Stomach (tissue), 19 donors: ENCODE measurements at places on chromosomes 4 and X.

DNA sequence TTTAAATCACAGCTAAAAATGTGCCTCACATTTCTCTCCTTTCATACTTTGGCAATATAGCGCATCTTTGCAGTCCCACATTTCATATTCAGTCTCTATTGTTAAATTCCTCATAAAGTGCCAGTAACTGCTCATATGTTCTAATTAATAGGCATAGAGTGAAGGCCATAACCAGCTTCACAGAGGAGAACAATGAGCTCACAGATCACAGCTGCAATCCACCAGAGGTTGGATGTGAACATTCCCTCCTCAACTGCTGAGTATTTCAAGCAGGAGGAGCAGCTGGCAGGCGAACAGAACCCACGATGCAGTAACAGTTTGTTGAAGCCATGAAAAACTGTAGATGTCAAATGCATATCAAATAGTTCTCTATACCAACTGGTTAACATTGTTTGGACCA is 2088.7 kb upstream of the AGA start:
- H3K4me3 ChIP-seq, result no peak overlapping the region
- no peak overlapping the region for H3K27ac ChIP-seq
- no peaks in the 10 kb centered on the region for H3K27me3 ChIP-seq
- DNase-seq, result no peak
- no peaks in the 10 kb centered on the region for H3K4me1 ChIP-seq

DNA sequence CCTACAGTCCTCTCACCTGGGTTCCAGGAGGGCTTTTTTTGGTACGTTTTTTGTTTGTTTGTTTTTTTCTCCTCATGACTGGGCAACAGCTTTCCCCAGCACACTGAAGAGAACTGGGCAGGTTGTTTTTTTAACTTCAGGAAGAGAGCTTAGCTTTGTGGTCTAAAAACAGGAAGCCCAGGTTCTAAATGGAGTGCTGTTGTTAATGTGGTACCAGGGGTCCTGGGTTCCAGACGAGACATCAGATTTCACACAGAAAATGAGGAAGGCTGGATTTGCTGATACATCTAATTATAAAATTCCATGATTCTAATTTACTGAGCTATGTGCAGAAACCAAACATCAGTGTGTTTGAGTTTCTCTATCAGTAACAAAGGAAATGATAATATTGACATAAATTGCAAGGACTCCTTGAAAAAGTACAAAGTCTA is 4.2 kb downstream of the MYOZ2 start:
- peak overlapping the region; percentile 81 for H3K27ac ChIP-seq
- no peaks in the 10 kb centered on the region for H3K36me3 ChIP-seq
- peaks cover 15% of the 10 kb centered on the region for H3K4me1 ChIP-seq
- DNase-seq, result no peak
- no peaks in the 10 kb centered on the region for H3K27me3 ChIP-seq
- no peak overlapping the region for H3K4me3 ChIP-seq

DNA sequence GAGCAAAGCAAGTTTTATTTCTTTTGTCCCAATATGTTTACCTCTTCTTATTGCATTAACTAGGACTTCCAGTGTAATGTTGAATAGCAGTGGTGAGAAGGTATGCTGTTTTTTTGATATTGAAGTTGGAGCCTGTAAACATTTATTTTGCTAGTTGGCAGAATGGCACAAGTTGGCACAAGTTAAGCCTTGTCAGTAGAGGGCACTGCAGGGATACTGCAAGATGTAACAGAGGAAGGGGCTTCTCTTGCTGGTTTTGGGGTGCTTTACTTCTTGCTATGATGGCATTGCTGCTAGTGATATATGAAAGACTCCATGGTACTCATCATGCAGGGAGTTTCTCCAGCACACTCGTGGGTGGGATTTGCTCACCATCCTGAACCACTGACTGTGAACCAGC is 327.3 kb upstream of the ARX start:
- H3K4me3 ChIP-seq, result no peak overlapping the region
- no peaks in the 10 kb centered on the region for H3K4me1 ChIP-seq
- no peaks in the 10 kb centered on the region for H3K36me3 ChIP-seq
- H3K27me3 ChIP-seq, result no peaks in the 10 kb centered on the region
- no peak overlapping the region for H3K27ac ChIP-seq
- DNase-seq, result no peak

- H3K27me3 ChIP-seq, result no peaks in the 10 kb centered on the region
- no peak overlapping the region for H3K4me3 ChIP-seq
- DNase-seq, result peak; percentile 62
- H3K27ac ChIP-seq, result no peak overlapping the region
- H3K36me3 ChIP-seq, result no peaks in the 10 kb centered on the region
- H3K4me1 ChIP-seq, result no peaks in the 10 kb centered on the region
Measured at GRCh38 chrX:22081475-22082092, 49.5 kb downstream of the PHEX start.

- no peaks in the 10 kb centered on the region for H3K4me1 ChIP-seq
- no peaks in the 10 kb centered on the region for H3K36me3 ChIP-seq
- no peaks in the 10 kb centered on the region for H3K27me3 ChIP-seq
- no peak overlapping the region for H3K4me3 ChIP-seq
- H3K27ac ChIP-seq, result peak overlapping the region; percentile 10
- no peak for DNase-seq
Measured at GRCh38 chrX:134632355-134632754, 25.9 kb downstream of the PLAC1 start.

GRCh38 chr4:42747971-42748370 is 91.1 kb upstream of the ATP8A1 start:
- no peak overlapping the region for H3K27ac ChIP-seq
- no peaks in the 10 kb centered on the region for H3K4me1 ChIP-seq
- H3K4me3 ChIP-seq, result no peak overlapping the region
- no peak for DNase-seq
- no peaks in the 10 kb centered on the region for H3K27me3 ChIP-seq
